T-cell (primary cell): ENCODE measurements at places on chromosomes 5 and 9.

DNA sequence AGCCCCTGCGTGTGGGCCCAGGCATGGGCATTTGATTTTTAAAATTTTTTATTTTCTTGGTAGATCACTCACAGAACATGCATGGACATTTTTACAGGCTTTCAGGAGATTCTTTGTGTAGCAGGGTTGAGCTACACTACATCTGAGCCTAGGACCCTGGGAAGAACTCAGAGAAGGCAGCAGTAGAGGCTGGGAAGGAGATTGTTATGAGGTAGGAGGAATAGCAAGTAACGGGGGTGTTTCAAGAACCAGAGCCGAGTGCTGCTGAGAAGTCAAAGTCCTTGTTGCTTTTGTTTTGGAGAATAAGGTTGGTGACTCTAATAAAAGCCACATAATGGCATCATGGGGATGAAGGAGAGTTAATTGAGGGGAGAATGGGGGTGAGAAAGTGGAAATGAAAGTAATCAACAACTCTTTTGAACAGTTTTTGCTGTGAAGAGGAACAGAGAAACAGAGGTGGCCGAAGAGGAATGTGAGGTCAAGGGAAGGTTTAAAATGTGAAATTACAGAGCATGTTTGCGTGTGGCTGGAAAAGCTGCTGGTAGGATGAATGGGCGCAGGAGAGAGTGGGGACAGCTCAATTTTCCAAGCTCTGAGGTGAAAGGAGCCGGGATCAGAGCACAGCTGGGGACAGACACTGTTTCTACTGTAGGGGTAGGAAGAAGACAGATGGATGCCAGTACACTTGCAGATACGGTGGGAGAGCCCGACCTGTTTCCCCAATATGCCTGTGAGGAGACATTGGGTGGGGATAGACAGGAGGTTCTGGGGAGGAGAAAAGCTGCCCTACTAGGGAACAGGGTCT lies 4.7 kb upstream of the PDLIM7 start:
- no peak for DNase-seq

DNA sequence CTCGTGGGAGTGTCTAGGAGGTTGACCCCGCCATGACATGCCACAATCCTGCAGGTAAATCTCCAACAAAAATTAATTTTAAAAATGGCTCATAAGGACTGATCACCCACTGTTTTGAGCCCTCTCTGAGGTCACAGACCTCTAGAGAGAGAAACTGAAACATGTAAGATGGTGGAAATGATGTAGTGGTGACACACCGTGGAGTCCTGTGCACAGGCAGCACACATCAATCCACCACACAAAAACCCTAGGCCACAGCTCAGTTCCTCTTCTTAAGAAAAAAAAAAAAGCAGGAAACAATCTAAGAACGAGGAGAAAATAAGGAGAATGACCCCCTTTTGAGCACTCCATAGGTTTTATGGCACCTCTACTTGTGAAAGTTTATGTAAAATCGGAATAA lies 93.8 kb upstream of the FAM120A start:
- no peak for DNase-seq

GRCh38 chr9:37476930-37477329 lies 8.8 kb upstream of the POLR1E start:
- DNase-seq: no peak

DNA sequence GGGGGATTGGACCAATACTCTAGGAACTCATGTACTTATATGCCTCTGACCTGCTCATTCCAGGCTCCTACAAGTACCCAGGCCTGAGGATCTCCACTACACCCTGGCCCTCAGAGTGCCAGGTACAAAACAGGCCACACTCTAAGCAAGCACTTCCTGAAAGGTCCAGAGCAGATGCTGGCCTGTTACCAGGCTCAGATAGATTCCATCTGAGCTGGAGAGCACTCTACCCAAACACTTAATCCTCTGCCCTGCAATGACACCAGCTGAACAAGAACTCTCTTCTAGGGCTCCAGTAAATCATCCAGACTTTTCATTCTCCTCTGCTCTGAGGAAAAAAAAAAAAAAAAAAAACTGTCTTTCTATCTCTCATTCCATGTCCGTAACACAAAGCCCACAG lies 2.9 kb downstream of the P4HA2 start:
- no peak for DNase-seq

DNA sequence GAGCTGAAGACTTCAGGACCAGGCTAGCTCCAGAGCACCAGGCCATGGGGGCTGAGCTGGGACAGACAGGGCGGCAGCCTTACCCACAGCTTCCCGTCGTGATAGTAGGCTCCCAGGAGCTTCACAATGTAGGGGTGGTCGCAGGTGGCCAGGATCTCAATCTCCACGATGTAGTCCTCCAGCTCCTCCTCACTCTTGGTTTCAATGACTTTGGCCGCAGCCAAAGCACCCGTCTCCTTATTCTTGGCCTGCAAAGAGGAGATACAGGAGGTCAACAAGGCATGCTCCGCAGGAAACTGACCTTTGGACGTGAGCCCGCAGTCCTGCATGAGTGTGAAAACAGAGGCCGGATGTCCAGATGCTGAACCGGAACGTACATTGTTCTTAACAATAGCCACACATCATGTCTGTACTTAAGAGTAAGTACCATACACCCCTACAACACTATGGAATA lies 31.5 kb downstream of the STK10 start:
- no peak for DNase-seq

DNA sequence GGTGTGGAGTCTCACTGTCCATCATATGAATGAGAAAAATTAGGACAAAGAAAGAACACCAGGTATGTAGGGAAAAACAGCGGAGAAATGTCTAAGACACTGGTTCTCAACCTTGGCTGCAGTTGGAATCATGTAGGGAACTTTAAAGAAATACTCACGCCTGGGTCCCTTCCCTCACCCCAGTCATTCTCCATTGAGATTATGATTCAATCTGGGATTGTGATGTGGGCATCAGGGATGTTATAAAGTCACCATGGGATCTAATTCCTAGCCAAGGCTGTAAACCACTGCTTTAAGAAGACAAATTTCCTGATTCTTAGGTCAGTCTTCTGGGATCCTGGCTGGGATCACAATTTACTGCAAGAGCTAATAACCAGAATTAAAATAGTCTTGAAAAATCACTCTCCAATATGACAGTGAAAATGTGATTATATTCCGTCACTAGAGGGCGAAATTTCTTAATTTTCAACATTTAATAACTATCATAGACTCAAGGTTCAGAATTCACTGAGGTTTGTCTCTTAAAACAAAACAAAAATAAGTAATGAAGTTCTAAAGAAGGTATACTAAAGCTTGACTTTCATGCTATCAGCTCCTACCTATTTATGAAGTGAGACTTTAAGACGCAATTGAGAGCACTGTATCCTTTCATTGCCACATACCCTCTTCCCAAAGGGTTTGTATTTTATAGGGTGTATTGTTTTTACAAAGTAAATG lies 60.5 kb downstream of the GLDC start:
- no peak for DNase-seq

- DNase-seq: peak; percentile 57
Observed at GRCh38 chr9:76023715-76024195, 133.3 kb downstream of the PCSK5 start.

- DNase-seq: no peak
Observed at GRCh38 chr9:95729046-95729445, 146.4 kb upstream of the ERCC6L2 start.

DNA sequence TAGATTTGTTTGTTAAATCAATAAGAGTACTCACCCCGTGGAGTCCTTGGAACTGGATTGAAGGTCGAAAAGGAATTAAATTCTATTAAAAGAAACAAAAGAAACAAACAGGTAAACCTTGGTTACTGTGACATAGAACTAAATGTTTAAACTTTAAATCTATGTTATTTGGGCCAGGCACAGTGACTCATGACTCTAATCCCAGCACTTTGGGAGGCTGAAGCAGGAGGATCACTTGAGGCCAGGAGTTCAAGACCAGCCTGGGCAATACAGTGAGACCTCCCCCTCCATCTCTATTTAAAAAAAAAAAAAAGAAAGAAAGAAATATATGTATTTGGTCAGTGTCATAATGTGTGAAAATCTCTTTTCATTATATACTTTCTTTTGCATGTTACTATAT lies 18.7 kb downstream of the ELL2 start:
- no peak for DNase-seq
